ENCODE measurements at places on chromosomes 12 and 14.

GRCh38 chr12:48198672-48198971, 4.5 kb downstream of the OR10AD1 start:
- DNase-seq, result no peak

- DNase-seq, result no peak
Observed at GRCh38 chr14:68413509-68413908, 379.4 kb downstream of the ZFP36L1 start.

GRCh38 chr14:65901595-65901994, 489.1 kb downstream of the FUT8 start:
- no peak for DNase-seq

- DNase-seq, result no peak
Observed at GRCh38 chr12:91677556-91677955, 468.1 kb downstream of the BTG1 start.

- DNase-seq, result no peak
Observed at GRCh38 chr14:22847661-22848341, 11.4 kb downstream of the MMP14 start.

DNA sequence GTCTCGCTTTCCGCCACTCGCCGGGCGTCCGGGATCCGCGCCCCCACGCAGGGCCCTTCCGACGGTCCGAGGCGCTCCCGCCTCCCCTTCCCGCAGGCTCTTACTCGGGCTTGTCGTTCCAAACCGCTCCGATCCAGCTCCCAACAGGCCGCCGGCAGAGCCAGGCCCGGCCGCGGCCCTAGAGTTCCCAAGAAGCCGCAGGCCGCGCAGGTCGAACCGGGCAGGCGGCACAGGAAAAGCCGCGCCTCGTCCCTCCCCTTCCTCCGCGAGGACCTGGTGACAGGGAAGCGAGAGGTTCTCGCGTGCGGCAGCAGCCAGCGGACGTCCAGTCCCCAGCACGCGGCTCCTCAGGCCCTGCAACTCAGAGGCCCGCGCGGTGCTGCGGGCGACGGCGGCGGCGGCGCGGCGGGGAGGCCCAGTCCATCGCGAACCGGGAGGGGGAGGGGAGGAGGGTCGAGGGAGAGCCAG, 272 bp downstream of the HECTD1 start:
- DNase-seq, result no peak

DNA sequence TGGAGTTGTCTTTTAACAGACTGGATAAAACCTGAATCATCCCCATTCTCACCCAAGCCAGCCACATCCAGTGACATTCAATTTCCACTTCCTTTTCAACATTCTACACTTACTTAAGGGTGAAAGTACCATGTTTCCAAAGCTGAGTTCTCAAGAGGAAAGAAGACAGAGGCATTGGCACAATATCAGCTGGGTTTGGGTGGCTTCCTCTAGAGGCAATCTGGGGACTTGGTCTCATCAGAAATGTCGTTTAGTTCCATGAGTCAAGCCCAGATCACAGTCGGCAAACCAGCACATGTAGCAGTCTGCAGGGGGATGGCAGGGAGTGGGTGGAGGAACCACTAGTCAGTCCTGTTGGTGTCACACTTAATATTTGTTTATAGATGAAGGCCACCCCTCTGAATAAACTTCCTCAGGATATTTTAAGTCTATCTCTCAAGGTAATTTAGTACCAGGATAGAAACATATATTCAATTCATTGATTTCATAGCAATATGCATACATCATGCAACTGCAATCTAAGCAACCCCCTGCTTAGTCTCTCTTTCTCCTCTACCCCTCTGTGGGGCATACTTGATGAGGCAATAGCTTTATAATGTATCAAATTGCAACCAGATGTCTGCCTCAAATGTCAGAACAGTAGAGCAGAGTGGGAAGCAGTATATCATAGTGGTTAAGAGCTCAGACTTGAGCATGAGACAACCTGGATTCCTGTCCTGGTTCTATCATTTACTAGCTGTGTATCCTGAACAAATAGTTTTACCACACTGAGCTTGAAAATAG, 3.0 kb downstream of the SRRM4 start:
- no peak for DNase-seq

GRCh38 chr12:74981541-74981940, 228.1 kb downstream of the KCNC2 start:
- DNase-seq, result no peak

DNA sequence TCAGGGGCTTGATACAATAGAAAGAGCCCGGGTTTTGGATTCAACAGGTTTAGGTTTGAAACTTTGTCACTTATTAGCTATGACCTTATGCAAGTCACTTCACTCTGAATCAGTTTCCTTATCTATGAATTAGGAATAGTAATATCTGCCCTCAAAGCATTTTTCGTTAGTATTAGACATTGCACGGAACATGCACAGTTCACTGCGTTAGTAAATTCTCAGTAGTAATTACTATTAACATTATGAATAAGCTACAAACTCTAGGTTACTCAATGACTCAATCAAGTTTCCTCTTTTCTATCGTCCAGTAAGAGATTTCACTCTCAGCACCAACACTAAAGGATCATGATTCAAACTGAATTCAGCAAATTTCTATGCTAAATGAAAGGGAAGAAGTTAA, 150.3 kb downstream of the CEP83 start:
- DNase-seq, result peak; percentile 62

- DNase-seq, result no peak
Observed at GRCh38 chr12:80707126-80707829, at the start of gene MYF6. TSS of gene MYF6 (plus strand) at chr12:80707634. CDS start at chr12:80707720, 86 bp downstream.

DNA sequence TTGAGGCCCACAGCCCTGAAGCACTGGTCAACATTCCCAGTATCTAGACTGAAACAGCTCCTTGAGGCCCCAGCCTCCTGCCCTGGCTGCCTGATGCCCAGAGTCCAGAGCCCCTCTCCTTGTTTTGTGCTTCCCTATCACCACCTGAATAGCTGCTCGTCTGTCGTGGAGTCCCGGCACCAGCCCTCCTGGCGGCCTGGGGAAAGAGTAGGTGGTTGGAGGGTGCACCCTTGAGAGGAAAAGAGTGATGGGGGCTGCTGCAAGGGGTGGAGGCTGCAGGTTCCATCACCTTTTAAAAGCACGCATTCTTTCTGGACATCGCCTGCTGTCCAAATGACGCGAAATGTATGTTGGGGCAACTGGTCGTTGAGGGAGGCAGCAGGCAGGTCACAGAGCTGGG, 3.2 kb downstream of the RABGGTA start:
- DNase-seq, result no peak

DNA sequence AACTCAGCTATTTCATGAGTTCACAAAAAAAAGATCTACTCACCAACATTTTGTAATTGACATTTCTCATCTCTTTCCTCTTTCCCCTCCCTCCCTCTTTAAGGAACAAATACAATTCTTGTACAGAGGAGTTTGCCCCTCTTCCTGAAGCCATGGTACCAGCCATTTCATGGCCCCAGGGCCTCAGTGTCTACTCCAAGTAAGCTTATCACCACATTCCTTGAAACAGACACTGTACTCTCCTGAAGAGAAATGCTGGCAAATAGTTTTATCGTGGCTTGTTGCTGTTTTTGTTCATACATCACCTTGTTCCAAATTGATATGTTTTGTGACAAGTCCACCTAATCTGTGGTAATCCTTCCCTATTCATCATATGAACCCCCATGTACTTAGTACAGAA, 29.7 kb upstream of the IGF1 start:
- no peak for DNase-seq

DNA sequence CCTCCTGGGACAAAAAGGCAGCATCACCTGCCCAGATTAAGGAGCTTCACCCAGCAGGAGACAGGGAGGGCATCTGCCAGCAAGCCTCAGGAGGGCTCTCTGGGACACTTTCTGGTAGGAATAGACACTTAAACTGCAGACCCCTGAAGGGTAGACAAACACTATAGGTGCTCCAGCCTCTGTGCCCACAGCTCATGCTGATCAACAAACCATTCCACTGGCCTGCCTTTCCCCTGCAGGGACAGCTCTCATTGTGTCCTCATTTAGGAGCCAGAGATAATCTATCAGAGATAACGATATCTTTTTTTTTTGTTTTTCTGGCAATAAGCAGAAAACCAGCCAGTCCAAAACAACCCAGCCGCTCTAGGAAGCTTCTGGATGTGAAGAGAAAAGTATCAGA, 251.8 kb upstream of the CCDC196 start:
- no peak for DNase-seq

DNA sequence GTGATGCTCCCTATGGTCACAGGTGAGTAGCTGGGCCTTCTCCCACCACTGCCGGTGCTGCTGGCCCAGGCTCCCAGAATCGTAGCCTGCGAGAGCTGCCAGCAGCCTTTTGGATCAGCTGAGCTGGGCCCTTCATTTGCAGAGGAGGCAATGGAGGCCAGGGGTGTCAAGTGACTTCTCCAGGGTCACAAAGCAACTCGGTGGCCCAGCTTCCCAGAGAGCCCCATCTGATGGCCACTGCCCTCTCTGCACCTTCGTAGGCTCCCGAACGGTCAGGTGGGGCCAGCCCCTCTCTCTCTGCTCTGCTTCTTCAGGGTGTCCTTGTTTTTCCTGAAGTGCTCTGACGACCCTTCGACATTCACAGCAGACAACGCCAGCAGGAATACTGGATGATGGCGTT, 4.6 kb downstream of the KRT80 start:
- DNase-seq, result no peak

- peak; percentile 95 for DNase-seq
Observed at GRCh38 chr14:35403603-35404448, 723 bp downstream of the NFKBIA start.

- no peak for DNase-seq
Observed at GRCh38 chr12:116133149-116133548, 144.3 kb downstream of the MED13L start.

- no peak for DNase-seq
Observed at GRCh38 chr12:28242496-28243309, 52.4 kb downstream of the CCDC91 start.

DNA sequence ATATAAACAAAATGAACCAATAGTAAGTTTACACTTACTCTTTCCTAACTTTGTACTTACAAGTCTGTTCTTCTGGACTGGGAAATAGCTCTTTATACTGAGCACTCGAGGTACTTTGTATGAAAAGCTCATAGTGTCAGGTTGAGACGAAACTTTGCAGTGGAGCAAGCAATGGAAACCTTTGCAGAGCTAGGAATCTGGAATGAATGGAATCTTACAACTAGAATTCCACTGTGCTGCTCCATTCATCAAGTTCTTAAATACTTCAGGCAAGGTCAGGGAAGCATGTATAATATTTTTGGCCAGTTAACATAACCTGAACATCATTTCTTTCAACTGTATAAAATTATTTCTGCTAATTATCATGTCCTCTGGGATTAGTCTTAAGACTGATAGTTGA, 1327.5 kb upstream of the FLRT2 start:
- no peak for DNase-seq

- DNase-seq, result peak; percentile 76
Observed at GRCh38 chr12:32755654-32756475, at the start of gene YARS2. TSS of gene YARS2 (minus strand) at chr12:32755897. CDS start at chr12:32755874, 23 bp downstream.

GRCh38 chr12:92785563-92785950, 82.8 kb downstream of the PLEKHG7 start:
- no peak for DNase-seq

GRCh38 chr12:613996-614395, 49.2 kb downstream of the NINJ2 start:
- DNase-seq, result no peak

- DNase-seq, result no peak
Observed at GRCh38 chr12:93447555-93448290, 6.0 kb upstream of the UBE2N start.

DNA sequence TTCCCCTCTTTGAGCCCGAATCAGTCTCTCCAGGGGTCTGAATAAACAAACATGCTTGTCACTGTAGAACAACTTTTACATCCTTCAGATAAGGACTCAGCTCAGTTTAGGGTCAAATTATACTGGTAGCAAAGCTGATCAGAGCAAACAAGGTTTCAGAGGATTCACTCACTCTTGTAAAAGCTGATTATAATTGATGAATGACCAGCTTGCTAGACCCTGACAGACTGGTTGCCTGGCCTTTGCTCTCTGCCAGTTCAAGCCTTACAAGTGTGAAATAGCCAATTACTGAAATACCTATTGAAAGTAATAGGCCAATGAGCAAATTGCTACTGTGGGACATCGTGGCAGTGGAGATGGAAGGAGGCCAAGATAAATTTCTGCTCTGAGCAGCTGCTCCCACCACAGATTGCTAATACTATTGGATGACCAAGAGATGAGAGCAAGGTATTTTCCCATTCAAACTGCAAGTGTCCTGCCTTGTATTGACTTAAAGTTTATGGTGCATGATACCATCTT, 177.6 kb downstream of the PDZRN4 start:
- no peak for DNase-seq

DNA sequence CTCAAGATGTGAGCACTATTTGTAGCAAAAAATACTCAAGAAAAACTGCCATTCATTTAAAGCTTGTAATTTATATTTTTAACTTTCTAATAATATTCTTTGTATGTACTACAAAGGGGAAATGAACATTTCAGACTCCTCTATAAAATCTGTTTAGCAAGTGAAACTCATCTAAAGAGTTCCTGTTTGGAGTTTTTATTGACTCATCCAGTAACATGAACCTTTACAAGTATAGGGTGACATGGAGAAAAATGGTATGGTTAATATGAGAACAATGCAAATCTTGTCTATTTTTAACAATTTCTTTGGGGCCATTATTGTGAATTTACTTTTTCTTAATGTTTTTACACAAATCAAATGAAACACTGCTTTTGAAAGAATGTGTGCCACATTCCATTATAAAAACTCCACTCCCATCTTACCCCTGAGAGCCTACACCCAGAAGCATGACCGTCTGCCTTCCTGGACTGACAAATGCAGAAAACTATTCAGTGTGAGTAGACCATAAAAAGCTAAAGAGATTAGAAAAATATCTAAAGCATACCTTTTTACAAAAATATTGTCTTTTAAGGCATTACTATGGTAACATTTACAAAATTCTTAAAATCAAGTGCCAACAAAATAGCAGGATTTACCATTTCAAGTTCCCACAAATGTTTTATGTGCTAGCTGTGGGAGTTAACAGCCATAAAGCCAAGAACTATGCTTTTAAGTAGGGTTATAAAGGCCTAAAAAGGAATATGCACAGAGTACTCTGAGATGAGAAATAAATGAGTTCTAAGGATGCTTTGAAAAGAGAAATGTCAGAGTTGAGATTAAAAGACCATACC, 144.0 kb downstream of the ADAMTS20 start:
- DNase-seq, result peak; percentile 18

DNA sequence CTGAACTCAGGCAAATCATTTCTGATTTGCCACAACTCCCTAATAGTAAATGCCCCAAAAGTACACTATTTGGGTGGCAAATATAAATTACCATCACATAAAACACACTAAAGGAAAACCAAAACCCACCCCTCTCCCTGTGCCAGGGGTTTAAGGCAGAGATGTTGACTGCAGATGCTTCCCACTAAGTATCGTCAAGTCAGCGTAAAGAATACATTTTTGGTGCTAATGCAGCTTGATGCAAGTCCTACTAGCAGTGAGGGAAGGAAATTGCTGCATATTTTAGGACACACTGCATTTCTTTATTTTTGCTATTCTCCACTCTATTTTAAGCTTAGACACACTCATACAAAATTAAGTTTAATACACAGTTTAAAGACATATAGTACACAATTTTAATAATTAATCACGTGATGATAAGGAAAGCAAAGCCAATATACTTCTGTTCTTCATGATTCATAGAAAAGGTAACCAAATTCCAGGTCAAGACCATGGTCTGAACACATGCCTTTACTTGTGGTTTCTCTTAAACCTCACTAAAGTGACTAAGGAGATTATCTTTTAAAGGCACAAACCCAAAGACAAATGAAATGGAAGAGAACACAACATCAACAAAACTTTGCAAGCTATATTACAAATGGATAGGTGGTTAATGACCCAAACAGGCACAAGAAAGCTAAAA, 162.2 kb downstream of the STXBP6 start:
- no peak for DNase-seq

Measured in GM06990 (cell line).